ENCODE measurements at places on chromosomes 16 and 17. TPM values are rescaled to one million over a fixed set of nuclear protein-coding genes. Genes with fewer than 3 reads are reported as not detected.

The SNX20 gene
- total RNA-seq: not detected

The RRAD gene
- total RNA-seq: 3.1 TPM

The SMPD3 gene
- under 0.01 TPM for total RNA-seq

The SCNN1B gene
- 1.7 TPM for total RNA-seq

The TNFRSF17 gene
- not detected for total RNA-seq

The HS3ST3B1 gene
- 0.21 TPM for total RNA-seq

The CMTM2 gene
- not detected for total RNA-seq

The FBXW10 gene
- total RNA-seq: 0.14 TPM

The CNTROB gene
- 18.7 TPM for total RNA-seq

The NPIPA2 gene
- 1.1 TPM for total RNA-seq

The TBC1D26 gene
- under 0.01 TPM for total RNA-seq

The ABCC1 gene
- total RNA-seq: 117 TPM

The MPHOSPH6 gene
- total RNA-seq: 133 TPM

The NUTF2 gene
- 140 TPM for total RNA-seq

The SLC6A2 gene
- 1.0 TPM for total RNA-seq

The NPIPB6 gene
- 2.1 TPM for total RNA-seq

The SEPTIN12 gene
- not detected for total RNA-seq

The G6PC1 gene
- not detected for total RNA-seq

The RAPGEFL1 gene
- 26.3 TPM for total RNA-seq

The ELMO3 gene
- 21.9 TPM for total RNA-seq

The CDR2 gene
- total RNA-seq: 26.7 TPM

The GAST gene
- total RNA-seq: not detected

The CRYBA1 gene
- not detected for total RNA-seq

The TMEM98 gene
- 75.2 TPM for total RNA-seq

The TBC1D3H gene
- total RNA-seq: not detected

The GNAO1 gene
- total RNA-seq: under 0.01 TPM

The NOTUM gene
- total RNA-seq: not detected

The MPO gene
- total RNA-seq: not detected

The RND2 gene
- total RNA-seq: 0.07 TPM

The CCL17 gene
- not detected for total RNA-seq

The SOX8 gene
- total RNA-seq: under 0.01 TPM

The CDH5 gene
- total RNA-seq: under 0.01 TPM

The KRT23 gene
- total RNA-seq: 86.5 TPM

The SMIM5 gene
- total RNA-seq: 0.34 TPM

The SLC35G6 gene
- total RNA-seq: not detected

The ATP2A3 gene
- total RNA-seq: under 0.01 TPM

The KRTAP2-2 gene
- total RNA-seq: not detected

The HOXB1 gene
- not detected for total RNA-seq

The TBC1D3 gene
- not detected for total RNA-seq

The TNK1 gene
- 5.8 TPM for total RNA-seq

The TMEM114 gene
- total RNA-seq: not detected

The TMC7 gene
- total RNA-seq: 4.1 TPM

The RCVRN gene
- not detected for total RNA-seq

The DNAAF8 gene
- total RNA-seq: under 0.01 TPM

The TIMP2 gene
- total RNA-seq: 14.2 TPM

The EVI2A gene
- not detected for total RNA-seq

The CCL16 gene
- not detected for total RNA-seq

The DCAF7 gene
- 34.3 TPM for total RNA-seq

The KRTAP9-2 gene
- total RNA-seq: not detected

The SKAP1 gene
- total RNA-seq: not detected

The MT1A gene
- not detected for total RNA-seq

The SNF8 gene
- total RNA-seq: 74.8 TPM

The ADGRG1 gene
- 29.7 TPM for total RNA-seq

The PYY gene
- total RNA-seq: 0.68 TPM

The CX3CL1 gene
- total RNA-seq: under 0.01 TPM
